ENCODE measurements at places on chromosomes 4 and X. TPM values are rescaled to one million over a fixed set of nuclear protein-coding genes. Genes with fewer than 3 reads are reported as not detected.

The ABCG2 gene
- 14.9 TPM for total RNA-seq

The TRIM75 gene
- not detected for total RNA-seq

The GSX2 gene
- not detected for total RNA-seq

The MAGEB10 gene
- not detected for total RNA-seq

The LRIT3 gene
- not detected for total RNA-seq

The MAGEE1 gene
- 1.5 TPM for total RNA-seq

The SLC2A9 gene
- not detected for total RNA-seq

The PLRG1 gene
- 117 TPM for total RNA-seq

The SPOCK3 gene
- not detected for total RNA-seq

GRCh38 chr4:88938138-88938537 lies 118.8 kb downstream of the FAM13A start:
- DNase-seq: peak; percentile 70

- peak; percentile 69 for DNase-seq
These were observed 29.6 kb downstream of the ADH7 start for GRCh38 chr4:99405433-99406115.

DNA sequence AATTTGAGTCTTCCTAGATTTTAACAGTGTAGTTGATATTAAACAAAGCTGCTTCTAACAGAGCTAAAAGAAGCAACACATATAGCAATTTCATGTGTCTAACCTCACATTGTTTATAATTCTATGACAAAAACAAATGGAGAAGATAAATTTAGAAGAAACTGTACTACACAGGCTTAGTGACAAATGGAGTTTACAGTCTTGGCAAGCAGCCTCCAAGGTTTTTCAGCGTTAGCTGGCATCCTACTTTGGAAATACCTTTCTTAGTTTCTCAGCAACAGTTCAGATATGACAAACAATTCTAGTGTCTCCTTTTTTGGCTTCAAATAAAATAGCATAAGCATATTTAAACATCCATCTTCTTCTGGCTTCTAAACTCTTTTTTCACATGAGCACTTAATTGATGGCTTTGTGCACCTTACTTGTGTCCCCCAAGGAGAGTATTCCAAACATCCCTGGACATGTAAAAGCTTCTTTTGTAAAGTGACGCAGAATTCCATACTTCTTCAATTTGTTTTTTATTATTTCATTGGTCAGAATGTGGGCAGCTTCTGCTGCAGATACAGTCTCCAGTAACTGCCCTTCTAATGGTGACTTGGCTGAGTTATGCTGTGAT lies 249.8 kb downstream of the ANTXR2 start:
- no peak for DNase-seq

DNA sequence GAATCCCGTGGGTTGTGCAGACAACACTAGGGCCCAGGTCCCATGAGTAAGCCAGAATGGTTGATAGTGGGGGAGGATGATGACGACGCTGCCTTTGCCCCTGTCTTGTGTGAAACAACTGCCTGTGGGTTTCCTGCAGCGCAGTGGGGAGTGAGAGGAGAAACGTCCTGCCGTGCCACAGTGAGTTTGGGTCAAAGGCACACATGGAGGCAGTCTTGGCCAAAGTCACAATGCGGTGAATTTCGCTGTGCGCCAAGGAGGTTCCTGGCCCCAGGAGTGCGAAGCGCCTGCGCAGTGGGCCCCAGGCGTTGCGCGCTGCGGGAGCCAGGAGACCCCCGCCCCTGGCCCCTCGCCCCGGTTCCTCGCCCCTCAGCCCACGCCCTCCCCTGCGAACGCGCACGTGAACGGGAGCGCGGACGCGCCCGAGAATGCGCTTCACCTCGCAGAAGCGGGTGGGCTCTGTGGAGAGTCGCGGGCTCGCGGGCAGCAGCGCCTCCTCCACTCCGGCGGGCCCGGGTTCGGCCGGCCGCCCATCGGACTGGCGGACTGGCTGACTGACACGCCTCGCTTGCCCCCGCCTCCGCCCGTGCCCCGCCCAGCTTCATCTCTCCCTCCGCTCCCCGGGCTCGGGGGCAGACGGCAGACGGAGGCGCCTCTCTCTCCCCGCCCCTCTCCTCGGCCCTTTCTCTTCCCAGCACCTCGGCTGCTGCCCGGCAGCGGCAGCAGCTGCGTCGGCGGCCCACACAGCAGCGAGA lies at the start of gene NUDT10:
NUDT10 (plus strand) TSS at position 635 of the 755 bp plus-strand sequence. CDS start 144 bp downstream, outside the sequence.
- DNase-seq: peak; percentile 66

- no peak for DNase-seq
These were observed 12.8 kb upstream of the NAT8L start for GRCh38 chr4:2046031-2046961.

DNA sequence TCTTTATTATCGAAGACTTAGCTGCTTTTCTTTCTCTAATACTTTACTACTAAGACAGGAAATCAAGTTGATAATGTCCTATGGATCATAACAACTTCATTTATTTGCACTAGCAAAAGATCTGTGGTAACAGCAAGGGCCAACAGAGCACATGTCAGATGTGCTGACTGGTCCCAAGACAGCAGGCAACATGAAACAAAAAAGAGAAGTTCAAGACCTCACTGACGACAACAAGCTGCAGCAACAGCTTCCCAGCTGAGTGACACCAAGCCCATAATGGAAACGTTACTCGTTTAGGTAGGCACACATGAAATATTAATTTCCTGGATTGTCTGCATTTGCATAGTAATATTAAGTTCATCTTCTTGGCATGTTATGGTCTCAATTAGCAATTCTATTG lies 126.9 kb downstream of the UNC5C start:
- DNase-seq: no peak

DNA sequence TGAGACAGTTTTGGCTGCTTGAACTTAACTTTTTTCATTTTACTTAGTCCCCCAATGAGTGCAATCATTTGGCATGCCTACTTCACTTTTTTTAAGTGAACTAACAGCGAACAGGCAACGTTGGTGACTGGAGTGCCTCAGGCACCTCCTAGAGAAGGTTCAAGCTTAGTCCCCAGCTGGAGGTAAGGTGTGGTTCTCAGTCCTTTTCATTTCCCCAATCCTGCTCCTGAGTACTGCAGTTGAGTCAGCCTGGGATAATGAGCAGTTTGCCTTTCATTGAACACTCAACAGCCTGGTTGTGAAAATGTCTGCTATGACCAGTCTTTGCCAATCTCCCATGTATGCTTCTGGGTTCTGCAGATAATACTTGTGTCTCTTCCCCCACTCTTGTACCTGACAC lies 109.5 kb downstream of the CDKL5 start:
- DNase-seq: no peak

- peak; percentile 21 for DNase-seq
These were observed 74.4 kb downstream of the MTMR1 start for GRCh38 chrX:150767475-150768131.

- no peak for DNase-seq
These were observed 10.4 kb upstream of the SLC7A11 start for GRCh38 chr4:138252551-138252950.

GRCh38 chr4:107951551-107951950 lies 20.2 kb downstream of the CYP2U1 start:
- DNase-seq: no peak

DNA sequence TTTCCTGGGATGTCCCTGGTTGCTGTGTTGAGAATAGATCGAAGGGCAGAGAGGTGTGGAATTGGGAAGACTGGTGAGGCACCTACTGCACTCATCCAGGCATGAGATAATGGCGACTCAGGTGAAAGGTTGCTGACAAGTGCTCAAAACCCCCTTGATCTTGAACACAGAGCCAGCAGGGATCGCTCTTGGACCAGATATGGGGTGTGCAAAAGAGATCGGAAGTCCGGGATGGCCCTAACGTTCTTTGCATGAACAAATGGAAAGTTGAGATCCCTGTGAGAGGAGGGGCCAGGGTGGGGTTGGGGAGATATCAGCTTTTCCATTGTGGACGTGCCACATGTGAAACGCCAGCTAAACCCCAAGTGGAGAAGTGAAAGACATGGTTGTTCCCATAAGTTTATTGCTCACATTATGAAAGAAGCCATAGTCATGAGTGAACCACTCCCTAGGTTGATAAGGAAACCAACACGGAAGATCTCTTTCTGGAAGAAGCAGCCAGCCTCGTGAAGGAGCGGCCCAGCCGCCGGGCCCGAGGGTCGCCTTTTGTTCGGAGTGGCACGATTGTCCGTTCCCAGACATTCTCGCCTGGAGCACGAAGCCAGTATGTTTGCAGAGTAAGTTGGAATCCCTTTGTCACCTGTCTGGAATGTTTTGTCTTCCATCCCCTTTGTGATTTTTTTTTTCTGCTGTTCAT lies 22.6 kb upstream of the CLCN4 start:
- DNase-seq: no peak

DNA sequence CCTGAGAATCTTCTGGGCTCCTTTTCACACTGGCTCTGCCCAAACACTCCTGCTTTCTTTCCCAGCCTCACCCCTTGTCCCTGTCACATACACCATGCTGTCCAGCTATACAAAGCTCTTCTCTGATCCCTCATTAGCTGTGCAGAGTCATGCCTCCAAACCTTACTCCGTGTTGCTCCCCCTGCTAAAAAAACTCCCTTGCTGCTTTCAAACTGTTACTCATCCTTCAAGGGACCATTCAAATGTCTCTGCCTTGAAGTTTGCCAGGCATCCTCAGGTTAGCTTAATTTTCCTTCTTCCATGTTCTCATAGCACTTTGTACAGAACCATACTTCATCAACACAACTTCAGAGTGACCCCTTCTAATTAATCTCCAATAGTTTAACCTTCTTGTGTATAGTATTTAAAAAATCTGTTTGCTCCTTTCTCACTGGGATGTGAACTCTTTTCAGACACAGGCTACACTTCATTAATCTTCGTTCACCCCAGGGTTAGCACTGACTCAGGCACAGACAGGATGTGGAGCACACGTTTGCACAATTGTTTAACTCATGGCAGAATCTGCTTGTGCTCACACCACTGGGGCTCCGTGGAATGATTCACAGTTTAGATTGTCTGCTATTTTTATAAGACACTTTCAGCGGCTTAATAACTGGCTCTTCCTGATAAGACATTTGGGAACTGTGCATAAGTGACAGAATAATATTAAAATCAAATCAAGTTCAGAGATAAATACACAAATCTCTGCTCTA lies 21.4 kb upstream of the SEL1L3 start:
- peak; percentile 51 for DNase-seq

GRCh38 chr4:6043843-6044242 lies 25.6 kb upstream of the C4orf50 start:
- no peak for DNase-seq

- no peak for DNase-seq
These were observed 80.9 kb downstream of the MED28 start for GRCh38 chr4:17695341-17695740.

GRCh38 chr4:17811078-17811603 lies 362 bp downstream of the NCAPG start:
- DNase-seq: peak; percentile 16

GRCh38 chr4:63085091-63085490 lies 1324.2 kb downstream of the TECRL start:
- no peak for DNase-seq

- peak; percentile 4 for DNase-seq
These were observed 1653.5 kb upstream of the AGA start for GRCh38 chr4:179095585-179096221.

- no peak for DNase-seq
These were observed 73.3 kb downstream of the PRPS1 start for GRCh38 chrX:107701493-107702121.

- no peak for DNase-seq
These were observed 150.0 kb downstream of the PPP3CA start for GRCh38 chr4:101197350-101197749.

GRCh38 chr4:69823481-69824186 lies 36.3 kb downstream of the SULT1E1 start:
- peak; percentile 80 for DNase-seq

DNA sequence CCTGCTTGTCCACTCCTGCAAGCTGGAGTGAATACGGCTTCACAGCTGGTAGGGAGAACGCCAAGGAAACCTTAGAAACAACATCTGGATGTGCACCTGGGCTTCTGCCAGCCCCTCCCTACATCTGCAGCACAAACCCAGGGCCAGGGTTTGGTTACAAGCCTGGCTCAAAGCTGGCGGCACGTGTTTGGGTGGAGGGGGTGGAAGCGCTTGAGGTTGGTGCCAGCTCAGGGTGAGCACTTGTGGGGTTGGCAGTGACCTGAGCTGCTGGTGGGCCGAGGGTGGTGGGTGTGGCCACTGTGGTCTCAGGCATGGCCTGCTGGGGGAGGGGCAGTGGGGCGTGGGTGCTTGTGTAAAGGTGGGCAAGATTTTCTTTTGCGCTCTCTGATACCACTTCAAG lies 15.6 kb downstream of the ELF4 start:
- DNase-seq: no peak

GRCh38 chr4:3523628-3524221 lies 8.5 kb downstream of the LRPAP1 start:
- no peak for DNase-seq

DNA sequence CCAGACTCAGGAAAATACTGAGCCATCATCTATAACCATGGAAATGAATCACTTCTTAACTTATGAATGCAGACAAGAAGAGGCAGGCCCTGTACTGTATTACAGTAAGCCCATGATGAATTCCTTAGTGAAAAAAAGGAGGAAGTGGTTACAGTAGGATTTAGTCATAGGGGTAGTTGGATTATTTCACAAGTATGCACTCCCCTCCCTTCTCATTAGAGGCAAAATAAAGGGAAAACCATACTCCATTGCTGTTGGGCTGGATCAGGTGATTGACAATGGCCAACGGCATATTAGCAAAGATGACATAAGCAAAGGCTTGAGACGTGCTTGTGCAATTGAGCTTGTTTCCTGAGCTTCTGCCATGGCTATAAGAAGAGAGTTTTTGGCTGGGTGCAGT lies 181.1 kb upstream of the PRPS2 start:
- peak; percentile 56 for DNase-seq

- DNase-seq: peak; percentile 70
These were observed at the start of gene EVC for GRCh38 chr4:5710961-5711478. Gene EVC (plus strand): TSS chr4:5711201. CDS start chr4:5711381, 180 bp downstream.

GRCh38 chr4:87031920-87032319 lies 97.1 kb downstream of the AFF1 start:
- no peak for DNase-seq

DNA sequence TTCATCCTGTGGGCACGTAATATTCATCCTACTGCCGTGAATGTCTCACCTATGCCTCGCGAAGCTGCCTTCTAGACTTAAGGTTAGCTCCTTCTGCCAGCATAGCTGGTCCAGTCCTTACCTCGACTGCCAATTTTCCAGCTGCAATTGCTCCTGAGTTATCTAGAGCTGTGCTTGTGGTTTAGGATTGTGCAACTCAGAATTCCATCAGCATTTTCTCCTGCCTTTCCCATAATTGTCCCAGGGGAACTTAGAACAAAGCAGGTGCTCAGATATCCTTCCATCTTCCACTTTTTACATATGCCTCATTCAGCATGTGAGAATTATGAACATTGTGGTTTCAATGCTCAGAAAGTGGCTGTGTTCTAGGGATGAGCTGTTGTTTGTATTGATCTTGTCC lies 131.4 kb upstream of the ADGRL3 start:
- peak; percentile 30 for DNase-seq

DNA sequence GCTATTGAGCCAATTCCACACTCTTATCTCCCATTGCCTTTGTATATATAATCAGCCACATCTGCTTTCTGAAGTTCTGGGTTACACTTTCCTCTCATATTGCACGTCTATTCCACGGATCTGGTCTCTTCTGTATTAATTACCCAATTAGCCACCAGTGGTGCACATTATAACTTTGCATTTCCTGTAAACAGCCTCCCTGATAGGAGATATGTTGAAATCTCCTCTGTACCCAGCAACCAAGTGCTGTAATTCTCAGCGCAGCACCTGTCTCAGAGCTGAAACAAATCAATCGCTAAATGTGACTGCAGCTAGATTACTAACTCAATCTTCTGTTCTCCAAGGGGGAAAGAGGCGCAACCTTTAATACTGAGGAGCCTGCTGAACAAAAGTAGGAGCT lies 326.4 kb downstream of the SLITRK2 start:
- no peak for DNase-seq
